ENCODE measurements at places on chromosomes 5 and 9. TPM values are rescaled to one million over a fixed set of nuclear protein-coding genes. Genes with fewer than 3 reads are reported as not detected.

The LEAP2 gene
- 4.0 TPM for polyA plus RNA-seq

The ENTPD2 gene
- polyA plus RNA-seq = 7.3 TPM

The EXD3 gene
- 25.2 TPM for polyA plus RNA-seq

- no peak for DNase-seq
These were observed 122.3 kb upstream of the MYO10 start for GRCh38 chr5:17058438-17058837.

GRCh38 chr9:106916466-106917235 is 53.7 kb downstream of the ZNF462 start:
- DNase-seq = peak; percentile 31

DNA sequence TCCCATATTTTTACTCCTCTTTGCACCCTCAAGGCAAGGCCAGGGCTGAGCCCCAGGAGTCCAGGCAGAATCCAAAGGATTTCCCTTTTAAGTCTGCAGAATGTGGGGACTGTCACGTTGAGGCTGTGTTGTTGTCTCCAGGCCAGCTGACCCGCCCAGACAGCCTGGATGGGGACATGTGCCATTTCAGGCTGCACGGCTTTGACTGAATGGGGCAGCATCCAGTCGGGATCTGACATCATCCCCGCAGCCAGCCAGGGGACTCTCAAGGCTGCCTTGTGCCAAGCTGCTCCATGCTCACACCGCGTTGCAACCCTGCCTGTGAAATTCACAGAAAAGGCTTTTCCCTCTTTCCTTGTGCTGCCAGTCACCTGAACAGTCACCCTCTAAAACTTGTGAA is 2.2 kb upstream of the ZNF366 start:
- DNase-seq = no peak

- DNase-seq = no peak
These were observed 179.6 kb upstream of the PITX1 start for GRCh38 chr5:135213466-135214239.
